MCF 10A (cell line): ENCODE measurements at places on chromosomes 5 and 9.
A peak's percentile ranks its signal among the peaks of the same experiment; 100 is the strongest.

- no peak for DNase-seq
Measured at GRCh38 chr5:30871196-30871595, 322.3 kb upstream of the CDH6 start.

DNA sequence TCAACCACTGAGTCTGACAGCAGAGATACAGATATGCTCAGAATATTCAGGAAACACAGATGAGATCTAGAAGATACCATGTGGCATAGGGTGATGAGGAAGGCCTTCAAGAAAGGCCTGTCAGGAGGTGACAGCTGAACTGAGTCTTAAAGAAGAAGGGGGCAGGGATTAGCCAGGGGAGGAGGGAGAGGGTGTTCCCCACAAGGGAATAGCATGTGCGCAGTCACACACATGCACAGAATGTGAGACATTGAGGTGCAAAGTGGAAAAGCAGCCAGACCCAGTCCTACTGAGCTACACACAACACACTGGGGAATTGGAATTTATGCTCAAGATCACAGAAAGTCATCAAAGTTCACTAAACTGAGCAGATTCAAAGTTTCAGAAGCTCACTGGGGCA, 3.0 kb upstream of the SLC25A48 start:
- no peak for DNase-seq

DNA sequence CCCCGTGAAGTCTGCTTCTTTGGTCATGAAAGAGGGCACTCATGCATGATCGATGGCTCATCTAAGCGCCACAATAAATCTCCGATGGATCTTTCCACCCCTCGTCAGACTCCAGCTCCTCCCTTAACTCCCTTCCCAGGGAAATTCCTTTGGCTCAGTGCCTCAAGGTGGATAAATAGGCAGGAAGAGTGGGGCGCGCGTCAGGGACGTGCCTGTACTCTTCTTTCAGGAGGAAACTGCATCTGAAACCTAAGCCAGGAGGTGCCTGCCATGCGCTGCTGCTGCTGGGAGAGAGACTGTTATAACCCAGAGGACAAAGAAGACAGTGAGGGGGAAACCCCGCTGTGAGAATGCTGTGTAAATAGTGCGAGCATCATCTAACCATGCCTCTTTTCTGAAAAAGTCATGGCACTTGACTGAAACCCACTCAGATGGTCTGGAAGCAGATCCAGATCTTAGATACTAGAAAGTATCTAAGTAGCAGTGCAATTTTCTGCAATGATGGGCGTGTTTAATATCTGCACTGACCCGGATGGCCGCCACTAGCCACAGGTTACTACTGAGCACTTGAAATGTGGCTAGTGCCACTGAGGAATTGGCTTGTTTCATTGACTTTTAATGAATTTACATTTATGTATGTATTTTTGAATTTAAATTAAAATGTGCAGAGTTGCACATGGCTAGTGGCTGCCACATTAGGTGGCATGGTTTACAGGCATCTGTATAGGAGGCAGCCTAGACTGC, 120.3 kb upstream of the BASP1 start:
- no peak for DNase-seq

DNA sequence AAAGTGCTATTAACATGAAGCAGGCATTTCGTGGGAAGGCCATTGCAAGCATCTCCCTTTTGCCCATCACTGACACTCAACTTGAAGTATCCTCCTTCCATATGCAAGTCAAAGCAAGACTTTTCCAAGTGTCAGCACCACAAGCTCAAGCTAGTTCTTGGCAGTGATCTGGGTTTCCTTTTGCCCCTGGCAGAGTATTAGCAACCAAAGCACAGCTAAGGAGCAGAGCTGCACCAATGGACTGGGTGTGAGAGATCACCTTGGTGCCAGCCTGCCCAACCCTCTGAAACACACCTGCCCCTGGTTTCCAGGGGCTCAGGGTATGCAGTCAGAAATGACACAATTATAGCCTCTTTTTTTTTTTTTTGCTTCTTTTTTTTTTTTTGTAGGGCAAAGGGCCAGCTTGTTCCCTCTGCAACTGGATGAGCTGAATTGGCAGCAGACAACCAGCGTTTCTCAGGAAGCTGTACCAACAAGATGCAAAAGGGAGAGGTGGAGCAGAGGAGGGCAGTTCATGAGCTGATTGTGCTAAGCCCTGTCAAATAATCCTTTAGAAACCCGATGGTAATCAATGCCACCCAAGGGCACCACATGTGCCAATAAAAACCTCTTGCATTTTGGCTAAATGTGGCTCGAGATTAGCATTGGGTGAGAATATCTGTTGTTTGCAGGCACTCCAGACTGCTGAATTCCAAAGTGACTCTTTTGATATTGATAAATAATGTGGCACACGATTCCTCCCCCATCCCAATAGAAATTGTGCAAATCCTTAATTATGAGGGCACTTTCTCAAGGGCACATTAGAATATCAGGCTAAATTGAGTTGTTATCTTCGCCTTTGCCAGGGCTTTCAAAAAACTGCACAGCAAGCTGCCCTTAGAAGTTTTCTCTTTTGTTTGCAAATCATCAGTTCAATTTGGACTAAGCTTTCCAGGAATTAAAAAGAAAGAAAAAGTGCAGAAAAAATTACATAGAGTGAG, 192.4 kb downstream of the GAS1 start:
- DNase-seq = peak; percentile 49

DNA sequence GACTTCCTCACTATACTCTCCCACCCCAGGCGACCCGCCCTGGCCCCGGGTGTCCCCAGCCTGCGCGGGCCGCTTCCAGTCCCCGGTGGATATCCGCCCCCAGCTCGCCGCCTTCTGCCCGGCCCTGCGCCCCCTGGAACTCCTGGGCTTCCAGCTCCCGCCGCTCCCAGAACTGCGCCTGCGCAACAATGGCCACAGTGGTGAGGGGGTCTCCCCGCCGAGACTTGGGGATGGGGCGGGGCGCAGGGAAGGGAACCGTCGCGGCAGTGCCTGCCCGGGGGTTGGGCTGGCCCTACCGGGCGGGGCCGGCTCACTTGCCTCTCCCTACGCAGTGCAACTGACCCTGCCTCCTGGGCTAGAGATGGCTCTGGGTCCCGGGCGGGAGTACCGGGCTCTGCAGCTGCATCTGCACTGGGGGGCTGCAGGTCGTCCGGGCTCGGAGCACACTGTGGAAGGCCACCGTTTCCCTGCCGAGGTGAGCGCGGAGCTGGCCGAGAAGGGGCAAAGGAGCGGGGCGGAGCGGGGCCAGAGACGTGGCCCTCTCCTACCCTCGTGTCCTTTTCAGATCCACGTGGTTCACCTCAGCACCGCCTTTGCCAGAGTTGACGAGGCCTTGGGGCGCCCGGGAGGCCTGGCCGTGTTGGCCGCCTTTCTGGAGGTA, 2.1 kb downstream of the CA9 start:
- no peak for DNase-seq

DNA sequence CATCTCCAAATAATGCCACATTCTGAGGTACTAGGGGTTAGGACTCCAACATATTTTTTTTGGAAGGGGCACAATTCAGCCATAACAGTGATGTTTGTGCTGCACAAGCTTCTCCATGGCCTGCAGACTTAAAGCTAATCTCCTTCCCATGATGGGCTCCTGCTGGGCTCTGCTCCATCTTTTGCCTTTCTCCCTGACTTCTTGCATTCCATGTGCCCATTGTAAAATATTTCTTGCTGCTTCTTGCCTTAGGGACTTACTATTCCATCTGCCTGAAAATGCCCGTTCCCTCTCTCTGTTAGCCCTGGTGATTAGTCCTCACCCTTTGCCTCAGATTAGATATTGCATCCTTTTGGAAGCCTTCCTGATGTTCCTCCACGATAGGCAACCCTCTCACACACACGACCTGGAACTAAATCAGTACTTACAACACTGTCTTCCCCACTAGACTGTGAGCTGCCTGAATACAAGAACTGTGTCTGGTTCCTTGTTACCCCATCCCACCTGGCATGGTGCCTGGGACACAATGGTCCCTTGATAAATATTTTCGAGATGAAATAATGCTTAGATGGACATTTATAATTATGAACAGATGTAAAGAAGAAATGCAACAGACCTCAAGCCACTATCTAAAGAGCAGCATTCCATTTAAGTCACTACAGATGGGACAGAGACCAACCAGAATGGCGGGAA, 33.5 kb downstream of the OR1J1 start:
- DNase-seq = peak; percentile 4

GRCh38 chr5:105696440-105696839, 1974.3 kb downstream of the EFNA5 start:
- DNase-seq = no peak

DNA sequence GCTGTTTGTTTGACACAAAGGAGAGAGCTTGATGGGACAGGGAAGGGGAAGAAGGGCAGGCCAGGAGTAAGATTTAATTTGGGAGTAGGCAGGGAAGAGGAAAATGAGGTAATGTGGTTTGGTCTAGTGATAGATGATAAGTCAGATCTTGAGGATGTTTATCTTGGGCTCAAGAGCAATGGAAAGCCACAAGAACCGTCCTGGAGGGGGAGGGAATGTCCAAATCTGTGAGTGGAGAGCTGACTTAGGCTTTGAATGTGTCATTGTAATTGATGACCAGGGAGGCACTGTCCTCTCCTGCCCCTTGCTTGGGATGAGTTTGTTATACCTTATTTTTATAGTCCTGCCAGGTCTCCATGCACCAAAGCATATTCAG, 37.5 kb downstream of the MAMDC2 start:
- DNase-seq = peak; percentile 34

DNA sequence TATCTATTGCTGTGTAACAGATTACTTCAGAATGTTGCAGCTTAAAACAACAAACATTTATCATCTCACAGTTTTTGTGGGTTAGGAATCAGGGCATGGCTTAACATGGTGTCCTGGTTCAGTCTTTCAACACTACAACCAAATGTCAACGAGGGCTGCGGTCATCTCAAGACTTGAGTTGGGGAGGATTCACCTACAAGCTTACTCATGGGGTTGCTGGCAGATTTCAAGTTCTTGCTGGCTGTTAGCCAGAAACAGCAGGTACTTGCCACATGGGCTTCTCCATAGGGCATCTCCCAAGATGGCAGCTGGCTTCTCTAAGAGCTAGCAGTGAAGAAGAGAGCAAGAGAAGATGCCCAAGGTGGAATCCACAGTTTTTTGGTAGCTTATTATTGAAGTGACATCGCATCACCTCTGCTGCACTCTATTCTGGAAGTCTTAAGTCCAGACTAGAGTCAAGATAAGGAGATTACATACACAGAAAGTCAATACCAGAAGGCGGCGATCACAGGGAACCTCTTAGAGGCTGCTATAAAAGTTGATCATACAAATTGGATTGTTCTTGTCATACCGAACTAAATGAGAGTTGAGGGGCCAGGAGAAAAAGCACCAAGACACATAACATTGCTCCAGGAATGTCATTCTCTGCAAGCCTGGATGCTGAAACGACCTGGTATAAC, 42.2 kb downstream of the C9orf153 start:
- DNase-seq = peak; percentile 61

DNA sequence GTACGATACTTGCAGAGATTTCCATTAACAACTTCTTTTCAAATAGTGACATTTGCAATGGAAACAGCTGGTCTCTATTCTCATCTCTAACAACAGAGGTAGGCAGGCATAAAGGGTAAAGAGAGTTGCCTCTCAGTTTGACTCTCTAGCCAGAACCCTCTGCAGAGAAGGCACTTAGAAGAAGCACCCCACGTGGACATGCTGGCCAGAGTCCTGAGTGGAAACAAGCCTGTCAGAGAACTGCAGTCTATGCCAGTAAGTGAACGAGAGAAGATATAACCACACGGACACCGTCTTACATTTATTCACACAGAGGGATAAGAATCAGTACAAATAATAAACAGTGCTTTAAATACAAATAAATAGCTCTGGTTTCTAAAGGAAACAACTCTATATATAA, 11.0 kb upstream of the LHX6 start:
- DNase-seq = no peak

DNA sequence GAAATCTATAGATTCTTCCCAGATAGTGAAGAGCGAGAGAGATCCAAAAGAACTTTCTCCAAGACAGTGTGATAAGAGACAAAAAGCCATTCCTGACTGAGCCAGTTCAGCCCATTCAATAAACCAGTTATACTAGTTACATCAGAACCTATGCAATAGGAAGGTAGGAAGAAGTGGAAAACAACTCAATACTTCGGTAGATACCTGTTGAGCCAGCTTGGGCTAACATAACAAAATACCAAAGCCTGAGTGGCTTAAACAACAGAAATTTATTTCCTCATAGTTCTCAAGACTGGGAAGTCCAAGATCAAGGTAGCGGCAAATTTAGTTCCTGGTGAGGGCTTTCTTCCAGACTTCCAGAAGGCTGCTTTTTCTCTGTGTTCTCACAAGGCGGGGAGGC, 214.5 kb upstream of the GRAMD2B start:
- DNase-seq = no peak

GRCh38 chr5:55232985-55233928, at the start of gene CCNO:
CCNO (minus strand) TSS chr5:55233608; CDS start chr5:55233523, 85 bp downstream.
- peak; percentile 89 for DNase-seq

- peak; percentile 84 for DNase-seq
Measured at GRCh38 chr5:36606428-36607113, at the start of gene SLC1A3. SLC1A3 (plus strand) TSS chr5:36606606; CDS start chr5:36608424, 1,818 bp downstream.

- peak; percentile 9 for DNase-seq
Measured at GRCh38 chr5:56739990-56740389, 75.4 kb upstream of the MAP3K1 start.

DNA sequence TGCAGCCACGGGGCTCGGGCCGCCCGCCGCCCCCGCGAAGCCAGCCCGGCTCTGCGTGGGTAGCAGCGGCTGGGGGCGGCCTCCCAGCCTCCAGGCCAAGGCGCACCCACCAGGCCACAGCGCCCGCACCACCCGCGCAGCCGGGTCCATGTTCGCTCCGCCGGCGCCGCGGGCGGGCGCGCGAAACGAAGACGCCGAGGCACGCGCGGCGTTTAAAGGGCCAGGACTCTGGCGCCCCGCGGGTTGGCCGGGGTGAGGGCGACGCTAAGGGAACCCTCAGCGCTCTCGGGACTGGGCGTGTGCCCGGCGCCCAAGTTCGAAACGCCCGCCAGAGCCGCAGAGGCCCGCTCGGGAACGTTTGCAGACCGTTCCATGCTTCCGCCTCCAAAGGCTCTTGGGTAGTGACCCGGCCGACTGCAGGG, at the start of gene PTGES2:
PTGES2 (minus strand) TSS at position 162 of the 422 bp plus-strand sequence; CDS start at position 150, 12 bp downstream.
- DNase-seq = peak; percentile 86

GRCh38 chr9:126692759-126693427, 79.2 kb downstream of the LMX1B start:
- DNase-seq = no peak

GRCh38 chr5:71471193-71471592, 15.7 kb downstream of the BDP1 start:
- DNase-seq = peak; percentile 85

DNA sequence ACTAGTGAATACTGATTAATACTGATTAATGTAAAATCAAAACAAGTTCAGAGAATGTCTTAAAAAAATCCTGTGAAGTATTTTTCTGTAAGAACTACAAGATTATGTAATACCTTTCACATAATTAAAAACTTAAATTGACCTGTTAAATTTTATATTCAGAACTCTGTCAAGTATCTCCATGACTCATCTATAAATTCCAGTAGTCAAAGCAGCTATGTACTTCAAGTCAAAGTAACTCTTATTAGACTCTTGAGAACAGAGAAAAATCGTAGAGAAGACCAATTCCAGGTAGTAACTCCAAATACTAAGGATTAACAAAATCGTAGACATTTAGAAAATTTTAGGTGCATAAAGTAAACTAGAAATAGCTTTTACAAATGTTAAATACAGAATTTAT, 77.1 kb downstream of the HOMER1 start:
- no peak for DNase-seq

- DNase-seq = no peak
Measured at GRCh38 chr9:123615381-123615780, 259.4 kb downstream of the CRB2 start.
